ENCODE measurements at places on chromosomes 6 and 20.

- no peak for DNase-seq
These were observed 6.3 kb upstream of the SMIM28 start for GRCh38 chr6:138371452-138371711.

DNA sequence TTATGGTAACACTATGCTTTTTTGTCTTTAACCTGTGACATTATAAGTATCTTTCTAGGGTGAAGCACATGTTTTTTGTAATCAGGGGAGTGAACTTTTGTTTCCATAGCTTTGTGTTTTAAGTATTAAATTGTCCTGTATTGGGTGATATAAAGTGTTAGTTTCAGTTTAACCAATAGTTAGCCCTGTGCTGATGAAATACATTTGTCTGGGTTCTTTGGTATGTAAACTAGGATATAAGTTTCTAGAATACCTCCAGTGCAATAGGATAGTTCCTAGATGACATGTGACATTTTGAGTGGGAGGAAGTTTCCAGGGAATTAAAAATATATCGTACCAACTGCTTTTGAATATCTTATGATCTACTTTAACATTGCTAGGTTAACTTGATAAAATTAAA, 611.0 kb upstream of the MARCKS start:
- DNase-seq: no peak

- DNase-seq: no peak
These were observed 357.1 kb upstream of the POU3F2 start for GRCh38 chr6:98477231-98477630.

DNA sequence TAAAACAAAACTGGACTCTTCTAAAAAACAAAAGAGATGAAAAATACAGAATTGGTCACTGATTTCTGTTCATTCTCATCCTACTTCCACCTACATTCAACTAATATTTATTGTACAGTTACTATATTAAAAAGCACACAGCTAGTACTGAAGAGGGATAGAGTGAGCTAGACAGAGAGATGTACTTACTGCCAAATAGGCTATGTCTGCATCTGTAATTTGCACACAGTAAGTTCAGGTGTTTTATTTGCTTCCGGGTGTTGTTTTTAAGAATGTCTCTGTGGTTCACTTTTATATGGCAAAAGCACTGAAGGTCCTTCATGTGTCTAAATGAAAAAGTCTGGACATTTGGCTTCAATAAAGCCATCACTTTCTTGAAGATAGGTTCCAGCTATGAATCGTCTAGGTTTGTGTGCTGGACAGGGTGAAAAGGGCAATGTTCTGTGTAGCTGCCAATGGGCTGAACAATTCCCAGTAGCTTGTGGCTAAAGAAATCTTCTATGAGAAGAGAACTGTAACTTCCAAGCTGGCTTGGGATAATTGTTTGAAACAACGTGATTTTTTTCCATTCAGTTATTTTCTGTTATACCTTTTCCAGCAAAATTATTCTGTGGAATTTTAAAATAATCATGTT, 47.3 kb downstream of the EPB41L2 start:
- DNase-seq: no peak

- DNase-seq: no peak
These were observed 61.4 kb downstream of the CEBPB start for GRCh38 chr20:50251992-50252511.

- DNase-seq: peak; percentile 61
These were observed 75.2 kb downstream of the PRL start for GRCh38 chr6:22221630-22222029.

GRCh38 chr6:27096834-27097511, 150.5 kb upstream of the PRSS16 start:
- DNase-seq: no peak

- DNase-seq: no peak
These were observed 3.5 kb upstream of the EFHC1 start for GRCh38 chr6:52416629-52417151.

DNA sequence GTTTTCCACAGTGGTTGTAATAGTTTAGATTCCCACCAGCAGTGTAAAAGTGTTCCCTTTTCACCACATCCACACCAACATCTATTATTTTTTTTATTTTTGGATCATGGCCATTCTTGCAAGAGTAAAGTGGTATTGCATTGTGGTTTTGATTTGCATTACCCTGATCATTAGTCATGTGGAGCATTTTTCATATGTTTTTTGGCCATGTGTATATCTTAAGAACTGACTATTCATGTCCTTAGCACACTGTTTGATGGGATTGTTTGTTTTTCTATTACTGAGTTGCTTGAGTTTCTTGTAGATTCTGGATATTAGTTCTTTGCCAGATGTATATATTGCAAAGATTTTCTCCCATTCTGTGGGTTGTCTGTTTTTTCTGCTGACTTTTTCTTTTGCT, 820.1 kb downstream of the TENT5A start:
- DNase-seq: no peak

- no peak for DNase-seq
These were observed 27.2 kb upstream of the KIF25 start for GRCh38 chr6:167970230-167970629.

- no peak for DNase-seq
These were observed 18.4 kb upstream of the DOK5 start for GRCh38 chr20:54456961-54457360.

DNA sequence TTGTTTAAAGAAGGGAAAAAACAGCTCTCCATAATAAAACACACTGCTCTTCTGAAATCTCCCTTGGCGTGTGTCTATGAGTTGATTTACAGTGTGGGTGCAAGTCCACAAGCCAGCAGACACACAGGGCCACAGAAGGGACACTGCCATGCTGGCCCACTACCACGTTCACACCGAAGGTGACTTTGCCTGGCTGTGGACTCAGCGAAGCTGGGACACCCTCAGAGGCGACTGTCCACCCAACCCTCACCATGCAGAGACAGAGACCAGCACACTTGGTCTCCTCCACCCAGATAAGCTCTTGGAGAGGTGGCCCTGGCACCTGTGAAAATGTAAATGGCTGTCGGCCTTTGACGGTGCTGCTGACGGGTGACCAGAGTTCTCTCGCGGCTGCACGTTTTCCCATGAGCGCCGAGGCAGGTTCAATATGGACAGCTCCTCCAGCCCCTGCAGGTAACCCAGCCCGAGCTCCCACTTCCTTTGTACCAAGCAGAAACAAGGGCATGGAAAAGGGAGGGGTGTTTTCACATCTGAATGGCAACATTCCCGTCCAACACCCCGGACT, 78.0 kb downstream of the YTHDF1 start:
- DNase-seq: no peak

DNA sequence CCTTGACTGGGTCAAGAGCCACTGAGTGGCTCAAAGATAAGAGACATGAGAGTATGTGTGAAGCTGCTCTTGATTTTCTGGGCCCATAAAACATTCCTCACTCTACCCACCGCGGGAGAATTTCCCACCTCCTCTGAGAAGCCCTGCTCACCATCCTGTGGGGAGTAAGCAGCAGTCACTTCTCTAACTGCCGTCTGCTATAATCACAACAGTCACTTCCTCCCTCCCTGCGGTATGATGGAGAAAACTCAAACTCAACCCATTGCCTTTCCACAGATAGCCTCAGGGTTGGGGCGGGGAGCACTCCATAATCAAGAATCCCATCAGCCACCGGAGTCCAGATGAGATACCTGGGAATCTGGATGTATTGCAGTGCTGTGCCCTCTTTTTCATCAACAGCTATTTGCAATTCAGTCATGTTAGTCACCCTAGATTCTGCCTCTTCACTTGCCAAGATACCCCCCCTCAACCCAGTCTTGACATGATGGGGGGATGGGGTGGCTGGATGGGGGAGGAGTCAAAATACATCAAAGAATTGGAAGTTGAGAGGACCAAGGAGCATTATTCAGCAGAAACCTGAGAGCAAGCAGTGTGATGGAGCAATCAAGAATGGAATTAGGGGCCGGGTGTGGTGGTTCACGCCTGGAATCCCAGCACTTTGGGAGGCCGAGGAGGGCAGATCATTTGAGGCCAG, 5.1 kb downstream of the MOCS1 start:
- no peak for DNase-seq

DNA sequence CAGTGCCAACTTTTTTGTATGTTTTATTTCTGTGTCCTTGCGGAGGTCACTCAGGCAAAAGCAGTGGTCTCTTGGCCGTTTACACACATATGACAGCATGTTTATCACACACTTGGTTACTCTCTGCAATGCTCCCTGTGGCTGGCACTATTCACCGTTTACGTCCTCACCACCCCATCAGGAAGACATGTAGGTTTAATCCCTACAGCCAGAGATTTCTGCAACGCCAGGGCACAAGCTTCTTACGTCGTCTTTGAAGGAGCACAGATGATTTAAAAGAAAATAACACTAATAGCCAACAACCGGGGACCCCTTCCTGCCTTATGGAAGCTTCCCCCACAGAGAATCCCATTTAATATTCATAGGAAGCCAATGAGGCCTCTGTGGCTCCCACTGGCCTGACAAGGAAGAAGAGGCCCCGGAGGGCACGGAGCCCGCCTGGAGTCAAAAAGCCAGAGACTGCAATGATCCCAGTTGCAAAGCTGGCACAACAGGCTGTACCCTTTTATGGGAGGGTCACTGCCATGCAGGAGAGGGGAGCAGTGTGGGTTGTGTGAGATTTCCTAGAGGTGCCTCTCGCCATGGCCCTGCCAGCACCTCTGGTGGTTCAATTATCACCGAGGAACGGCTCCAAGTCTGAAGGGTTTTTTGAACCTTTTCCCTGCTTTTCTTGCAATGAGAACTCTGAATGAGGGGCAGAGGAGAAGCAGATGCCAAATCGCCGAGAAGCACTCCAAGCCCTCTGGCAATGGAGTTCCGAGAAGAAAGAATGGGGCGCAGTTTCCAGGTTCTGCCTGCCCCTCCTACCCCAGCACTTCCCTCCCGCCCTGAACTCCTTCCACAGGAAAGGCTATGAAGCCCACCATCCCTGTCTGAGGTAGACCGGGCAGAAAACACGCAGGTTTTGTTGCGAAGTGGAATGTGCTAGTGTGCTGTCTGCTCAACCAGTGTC, 96.2 kb downstream of the THBS2 start:
- no peak for DNase-seq

DNA sequence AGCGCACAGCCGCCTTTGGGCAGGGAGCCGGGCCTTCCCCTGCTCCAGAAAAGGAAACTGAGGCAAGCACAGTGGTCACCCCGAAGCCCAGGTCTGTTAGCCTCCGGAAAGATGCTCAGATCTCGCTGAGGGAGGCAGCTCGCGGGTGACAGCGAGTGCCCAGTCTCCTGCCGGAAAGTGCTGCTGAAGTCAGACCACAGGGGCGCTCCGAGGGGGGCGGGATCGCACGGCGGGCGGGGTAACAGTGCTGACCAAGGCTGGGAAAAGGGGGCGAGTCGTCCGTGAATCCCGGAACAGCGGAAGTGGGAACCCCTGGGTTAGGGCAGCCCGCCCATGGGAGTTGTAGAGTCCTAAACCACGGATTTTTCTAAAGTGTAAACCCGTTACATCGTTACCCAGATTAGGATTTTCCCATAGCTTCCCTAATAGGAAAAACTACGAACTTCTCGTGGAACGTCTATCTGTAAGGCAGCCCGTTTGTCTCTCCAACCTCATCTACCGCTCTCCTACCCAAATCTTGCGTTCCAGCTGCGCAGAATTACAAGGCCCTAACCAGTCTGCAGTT, 504 bp downstream of the VPS16 start:
- DNase-seq: no peak

- no peak for DNase-seq
These were observed 142.8 kb upstream of the PHACTR3 start for GRCh38 chr20:59461526-59461925.

GRCh38 chr6:85865420-85866369, 223.0 kb upstream of the SYNCRIP start:
- DNase-seq: peak; percentile 12

- no peak for DNase-seq
These were observed 17.9 kb downstream of the CARMIL1 start for GRCh38 chr6:25297039-25297441.

- DNase-seq: no peak
These were observed 105.8 kb downstream of the MAFB start for GRCh38 chr20:40583205-40583604.

DNA sequence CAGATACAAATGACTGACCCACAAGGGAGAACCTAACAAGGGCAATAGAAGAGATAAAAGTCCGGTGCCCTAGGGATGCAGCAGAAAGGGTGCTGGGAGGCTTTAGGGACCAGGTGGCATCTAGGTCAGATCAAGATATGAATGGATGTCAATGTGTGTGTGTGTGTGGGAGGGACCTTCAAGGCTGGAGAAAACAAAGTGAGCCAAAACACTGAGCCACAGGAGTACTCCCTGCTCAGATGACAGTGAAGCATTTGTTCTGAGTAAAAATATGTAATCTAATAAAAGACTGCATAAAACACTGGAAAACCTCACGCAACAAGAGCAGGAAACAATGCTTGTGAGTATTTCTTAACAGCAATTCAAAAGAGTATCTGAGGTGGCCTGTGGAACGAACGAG, 28.2 kb downstream of the ZNF337 start:
- DNase-seq: no peak

GRCh38 chr6:88614316-88614877, 349.0 kb downstream of the RNGTT start:
- no peak for DNase-seq

GRCh38 chr20:58596750-58597248, 54.3 kb upstream of the STX16 start:
- DNase-seq: no peak

DNA sequence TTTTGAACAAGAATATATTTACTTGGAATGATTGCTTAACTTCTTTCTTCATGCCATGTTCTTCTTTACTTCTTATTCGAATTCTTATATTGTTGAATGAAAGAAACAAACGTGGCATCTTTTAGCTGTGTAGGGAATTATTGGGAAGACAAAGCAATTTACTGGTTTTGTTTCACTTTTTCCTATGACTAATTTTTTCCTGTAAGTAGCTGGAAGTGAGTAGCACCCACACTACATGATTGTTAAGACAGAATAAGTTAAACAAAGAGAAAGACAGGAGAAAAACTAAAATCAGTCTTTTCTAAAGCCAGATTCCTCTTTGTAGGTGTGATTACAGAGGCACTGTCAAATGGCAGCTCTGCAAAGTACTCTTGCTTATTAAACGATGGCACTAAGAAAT, 593.4 kb downstream of the EYS start:
- no peak for DNase-seq

DNA sequence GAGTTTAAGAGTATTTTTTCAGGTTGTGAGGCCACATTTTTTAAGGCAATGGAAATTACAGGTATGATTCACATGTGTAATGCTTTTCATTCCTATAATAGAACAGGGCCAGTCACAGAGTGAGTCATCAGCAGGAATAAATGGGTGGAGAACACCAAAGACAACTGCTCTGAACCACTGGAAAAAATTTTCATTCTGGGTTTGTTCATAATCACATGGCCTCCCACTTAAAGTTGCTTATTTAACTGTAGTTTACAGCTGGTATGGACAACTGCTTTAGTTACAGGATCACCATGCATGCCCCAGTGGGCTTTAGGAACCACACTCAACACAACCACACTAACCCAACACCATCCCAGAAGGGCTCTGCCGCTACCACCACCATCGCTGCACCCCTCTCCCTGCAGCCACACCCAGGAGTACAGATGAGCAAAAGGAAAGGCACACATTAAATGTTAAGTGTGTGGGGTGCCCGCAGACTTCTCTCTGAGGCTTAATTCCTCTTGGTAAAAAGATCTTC, 107.0 kb upstream of the DST start:
- peak; percentile 66 for DNase-seq
